ENCODE measurements at places on chromosomes 6 and 20.

GRCh38 chr6:122788663-122789181 is 336 bp upstream of the SMPDL3A start:
- no peak for DNase-seq

DNA sequence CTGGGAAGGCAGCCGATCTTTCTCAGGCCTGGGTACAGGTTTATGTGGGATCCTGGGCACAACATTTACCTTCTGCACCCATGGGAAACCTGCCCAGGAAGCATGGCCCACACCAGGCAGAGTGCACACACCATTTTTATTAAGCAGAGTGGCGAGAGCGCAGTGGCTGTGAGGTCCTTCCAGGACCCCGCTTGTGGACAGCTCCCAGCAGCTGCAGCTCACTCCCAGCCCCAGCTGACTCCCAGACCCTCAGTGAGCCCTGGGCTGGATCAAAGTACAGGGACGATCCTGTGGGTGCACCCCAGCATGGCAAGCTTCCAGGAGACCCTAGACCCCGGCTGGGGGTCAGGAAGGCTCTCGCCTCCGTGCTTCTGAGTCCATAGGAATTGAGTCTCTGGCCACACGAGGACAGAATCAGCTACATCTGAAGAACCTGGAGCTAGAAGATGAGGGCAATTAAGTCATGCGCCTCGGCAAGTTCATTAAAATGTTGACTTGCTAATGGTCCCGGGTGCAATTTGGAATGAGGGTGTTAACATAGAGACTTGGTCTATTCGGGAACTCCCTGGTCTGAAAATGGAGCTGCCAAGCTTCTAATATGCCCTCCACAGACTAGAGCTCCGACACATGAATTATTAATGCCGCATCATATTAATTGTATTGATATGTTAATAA is 65.4 kb upstream of the SLCO4A1 start:
- DNase-seq = no peak

DNA sequence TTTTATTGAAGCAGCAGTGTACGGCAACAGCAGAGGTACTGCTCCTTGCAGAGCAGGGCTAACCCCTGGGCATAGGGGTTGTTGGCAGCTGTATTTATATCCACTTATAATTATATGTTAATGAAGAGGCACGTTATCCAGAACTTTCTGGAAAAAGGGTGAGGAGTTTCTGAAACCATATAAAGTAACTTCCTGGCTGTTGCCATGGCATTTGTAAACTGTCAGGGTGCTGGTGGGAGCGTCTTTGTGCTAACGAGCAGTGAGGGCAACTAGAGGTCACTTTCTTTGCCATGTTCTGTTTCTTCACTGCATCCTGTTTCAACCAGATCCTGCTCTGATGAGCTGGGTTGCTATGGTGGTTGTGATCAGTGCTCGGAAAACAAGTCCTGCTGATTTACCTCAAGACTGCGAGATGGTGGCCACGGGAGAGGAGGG is 11.1 kb upstream of the ARFGEF2 start:
- DNase-seq = no peak

- DNase-seq = no peak
These were observed 7.3 kb upstream of the ITPR3 start for GRCh38 chr6:33613795-33614168.

- DNase-seq = no peak
These were observed 1.0 kb upstream of the TGM6 start for GRCh38 chr20:2379511-2380229.

DNA sequence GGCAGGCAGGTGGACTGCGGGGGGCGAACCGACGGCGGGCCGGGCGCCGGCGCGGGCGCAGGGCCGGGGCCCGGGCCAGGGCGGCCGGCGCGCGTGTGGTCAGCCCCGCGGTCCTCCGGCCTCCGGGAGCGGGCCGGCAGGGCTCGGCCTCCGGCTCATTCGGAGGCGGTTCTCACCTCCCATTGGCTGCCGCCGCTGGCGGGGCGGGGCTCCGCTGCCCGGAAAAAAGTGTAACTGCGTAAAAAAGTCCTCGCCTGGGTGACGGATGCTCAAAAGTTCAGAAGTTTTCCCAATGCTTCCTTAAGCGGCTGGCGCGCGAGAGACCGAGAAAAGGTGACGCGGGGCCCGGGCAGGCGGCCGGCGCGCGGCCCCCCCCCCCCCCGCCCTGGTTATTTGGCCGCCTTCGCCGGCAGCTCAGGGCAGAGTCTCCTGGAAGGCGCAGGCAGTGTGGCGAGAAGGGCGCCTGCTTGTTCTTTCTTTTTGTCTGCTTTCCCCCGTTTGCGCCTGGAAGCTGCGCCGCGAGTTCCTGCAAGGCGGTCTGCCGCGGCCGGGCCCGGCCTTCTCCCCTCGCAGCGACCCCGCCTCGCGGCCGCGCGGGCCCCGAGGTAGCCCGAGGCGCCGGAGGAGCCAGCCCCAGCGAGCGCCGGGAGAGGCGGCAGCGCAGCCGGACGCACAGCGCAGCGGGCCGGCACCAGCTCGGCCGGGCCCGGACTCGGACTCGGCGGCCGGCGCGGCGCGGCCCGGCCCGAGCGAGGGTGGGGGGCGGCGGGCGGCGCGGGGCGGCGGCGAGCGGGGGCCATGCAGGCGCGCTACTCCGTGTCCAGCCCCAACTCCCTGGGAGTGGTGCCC is at the start of gene FOXC1:
Gene FOXC1 (plus strand): TSS at position 268 of the 849 bp plus-strand sequence. CDS start 531 bp downstream, at position 799.
- peak; percentile 63 for DNase-seq

DNA sequence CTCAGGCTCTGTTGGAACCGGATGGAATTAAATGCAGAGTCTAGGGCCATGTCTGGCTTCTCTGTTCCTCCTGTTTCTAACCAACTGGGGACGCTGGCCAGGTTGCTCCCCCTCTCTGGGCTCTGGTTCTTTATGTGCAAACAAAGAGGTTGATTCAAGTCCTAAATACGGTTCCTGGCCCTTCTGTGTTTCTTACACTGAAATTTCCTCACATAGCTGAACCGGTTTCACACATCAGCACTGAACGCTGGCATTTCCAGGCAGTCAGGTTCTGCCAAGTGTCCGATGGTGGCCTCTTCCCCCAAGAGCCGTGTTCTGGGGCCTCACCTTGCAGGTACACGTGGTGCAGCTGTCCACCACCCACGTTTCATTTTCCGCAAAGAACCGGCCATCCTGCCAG is 13.5 kb downstream of the THBS2 start:
- no peak for DNase-seq

DNA sequence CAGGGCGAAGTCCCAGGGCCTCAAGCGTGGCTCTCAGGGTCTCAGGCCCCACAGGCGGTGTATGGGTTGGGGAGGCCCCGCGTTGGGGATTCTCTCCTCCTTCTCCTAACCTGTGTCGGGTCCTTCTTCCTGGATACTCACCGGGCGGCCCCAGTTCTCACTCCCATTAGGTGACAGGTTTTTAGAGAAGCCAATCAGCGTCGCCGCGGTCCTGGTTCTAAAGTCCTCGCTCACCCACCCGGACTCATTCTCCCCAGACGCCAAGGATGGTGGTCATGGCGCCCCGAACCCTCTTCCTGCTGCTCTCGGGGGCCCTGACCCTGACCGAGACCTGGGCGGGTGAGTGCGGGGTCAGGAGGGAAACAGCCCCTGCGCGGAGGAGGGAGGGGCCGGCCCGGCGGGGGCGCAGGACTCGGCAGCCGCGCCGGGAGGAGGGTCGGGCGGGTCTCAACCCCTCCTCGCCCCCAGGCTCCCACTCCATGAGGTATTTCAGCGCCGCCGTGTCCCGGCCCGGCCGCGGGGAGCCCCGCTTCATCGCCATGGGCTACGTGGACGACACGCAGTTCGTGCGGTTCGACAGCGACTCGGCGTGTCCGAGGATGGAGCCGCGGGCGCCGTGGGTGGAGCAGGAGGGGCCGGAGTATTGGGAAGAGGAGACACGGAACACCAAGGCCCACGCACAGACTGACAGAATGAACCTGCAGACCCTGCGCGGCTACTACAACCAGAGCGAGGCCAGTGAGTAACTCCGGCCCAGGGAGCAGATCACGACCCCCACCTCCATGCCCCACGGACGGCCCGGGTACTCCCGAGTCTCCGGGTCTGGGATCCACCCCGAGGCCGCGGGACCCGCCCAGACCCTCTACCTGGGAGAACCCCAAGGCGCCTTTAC is at the start of gene HLA-G:
Gene HLA-G (plus strand): TSS at position 247 of the 892 bp plus-strand sequence. CDS start 20 bp downstream, at position 267.
- DNase-seq = no peak

- no peak for DNase-seq
These were observed 6.6 kb downstream of the HTR1B start for GRCh38 chr6:77456531-77457248.

DNA sequence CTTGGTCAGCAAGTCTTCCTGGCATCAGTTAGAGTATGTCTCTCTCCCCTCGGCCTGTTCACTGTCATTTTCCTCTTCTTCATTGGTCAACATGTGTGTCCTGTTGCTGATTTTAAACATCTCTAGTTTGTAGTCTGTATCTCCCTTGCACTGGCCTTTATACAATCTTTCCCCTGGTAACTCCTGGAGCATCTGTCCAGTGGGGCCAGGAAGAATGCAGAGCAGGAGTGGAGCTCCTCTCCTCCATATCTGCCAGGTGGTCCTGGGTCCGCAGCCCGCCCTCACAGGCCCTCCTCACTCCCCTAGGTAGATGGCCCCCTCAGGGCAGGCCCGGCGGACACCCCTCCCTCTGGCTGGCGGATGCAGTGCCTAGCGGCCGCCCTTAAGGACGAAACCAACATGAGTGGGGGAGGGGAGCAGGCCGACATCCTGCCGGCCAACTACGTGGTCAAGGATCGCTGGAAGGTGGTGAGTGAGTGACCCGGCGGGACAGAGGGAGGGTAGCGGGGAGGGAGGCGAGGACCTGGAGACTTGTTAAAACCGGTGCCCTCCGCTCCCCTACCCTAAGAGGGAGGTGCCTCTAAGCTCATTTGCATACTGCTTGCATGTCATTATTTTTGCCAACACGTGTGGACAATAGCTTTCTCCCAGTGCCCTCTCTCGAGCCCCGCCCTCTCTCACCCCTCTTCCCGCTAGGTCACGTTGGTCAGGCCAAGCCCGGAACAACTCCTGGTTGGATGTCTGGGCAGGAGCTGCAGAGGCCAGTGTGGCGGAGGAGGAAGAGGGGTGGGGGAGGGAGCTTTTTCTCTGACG is 3.2 kb downstream of the TTBK1 start:
- peak; percentile 53 for DNase-seq

DNA sequence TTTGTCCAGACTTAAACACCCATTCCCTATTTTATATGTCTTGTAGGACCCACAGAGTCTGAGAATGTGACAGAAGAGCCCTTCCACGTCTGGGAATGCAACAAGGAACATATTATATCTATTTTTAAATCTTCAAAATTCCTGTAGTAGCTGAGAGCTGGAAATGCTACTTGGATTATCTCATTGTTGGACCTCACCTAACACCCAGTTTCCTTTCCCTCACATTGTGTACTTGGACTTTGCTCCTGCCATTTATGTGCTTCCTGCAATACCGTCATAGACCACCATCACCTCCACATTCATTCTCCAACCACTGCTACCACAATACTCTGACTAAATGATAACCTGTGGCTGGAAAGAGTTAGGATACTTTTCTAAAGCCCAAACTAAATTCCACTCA is 335.4 kb downstream of the COL12A1 start:
- no peak for DNase-seq

DNA sequence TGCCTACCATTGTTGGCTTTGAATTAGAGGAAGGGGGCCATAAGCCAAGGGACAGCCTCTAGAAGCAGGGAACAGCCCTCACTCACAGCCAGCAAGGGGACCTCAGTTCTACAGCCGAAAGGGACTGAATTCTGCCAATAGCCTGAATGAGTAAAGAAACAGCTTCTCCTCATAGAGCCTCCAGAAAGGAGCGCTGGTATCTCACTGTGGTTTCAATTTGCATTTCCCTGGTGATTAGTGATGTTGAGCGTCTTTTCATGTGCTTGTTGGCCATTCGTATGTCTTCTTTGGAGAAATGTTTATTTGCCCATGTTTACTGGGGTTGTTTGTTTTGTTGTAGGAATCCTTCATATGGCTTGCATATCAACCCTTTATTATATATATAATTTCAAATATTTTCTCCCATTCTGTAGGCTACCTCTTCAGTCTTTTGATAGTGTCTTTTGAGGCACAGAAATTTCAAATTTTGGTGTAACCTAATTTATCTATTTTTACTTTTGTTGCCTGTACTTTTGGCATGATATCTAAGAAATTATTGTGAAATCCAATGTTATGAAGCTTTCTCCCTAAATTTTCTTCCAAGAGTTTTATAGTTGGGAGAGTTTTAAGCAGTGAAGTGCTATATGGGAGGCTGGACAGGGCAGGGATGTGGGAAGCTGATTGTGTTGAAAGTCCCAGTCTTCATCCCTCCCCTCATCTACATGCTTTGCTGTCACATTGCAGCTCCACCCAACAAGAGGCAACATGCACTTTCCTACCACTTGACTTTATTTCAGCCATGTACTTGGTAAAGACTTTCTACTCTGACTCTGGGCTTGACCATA is 82.3 kb upstream of the SHLD1 start:
- no peak for DNase-seq

GRCh38 chr6:126643352-126643751 is 303.4 kb downstream of the CENPW start:
- DNase-seq = no peak

- DNase-seq = no peak
These were observed 26.2 kb downstream of the VEGFA start for GRCh38 chr6:43796168-43796567.

DNA sequence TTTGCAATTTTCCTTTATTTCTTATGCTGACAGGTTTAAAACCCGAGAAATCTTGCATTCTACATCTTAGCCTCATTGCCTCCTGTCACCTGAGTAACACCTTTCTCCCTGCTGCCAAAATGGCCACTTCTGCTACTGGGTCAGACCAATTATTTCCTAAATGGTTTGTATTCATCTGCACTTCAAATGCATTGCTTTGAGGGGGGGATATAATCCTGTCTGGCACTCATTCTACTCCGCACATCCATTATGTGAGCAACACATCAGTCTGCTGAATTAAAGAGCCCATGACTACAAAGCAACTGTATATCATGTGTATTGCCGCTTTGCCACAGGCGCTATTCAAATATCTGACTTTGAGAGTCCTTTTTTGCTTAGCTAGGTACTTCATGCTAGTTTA is 141.6 kb upstream of the TSHZ2 start:
- DNase-seq = no peak

DNA sequence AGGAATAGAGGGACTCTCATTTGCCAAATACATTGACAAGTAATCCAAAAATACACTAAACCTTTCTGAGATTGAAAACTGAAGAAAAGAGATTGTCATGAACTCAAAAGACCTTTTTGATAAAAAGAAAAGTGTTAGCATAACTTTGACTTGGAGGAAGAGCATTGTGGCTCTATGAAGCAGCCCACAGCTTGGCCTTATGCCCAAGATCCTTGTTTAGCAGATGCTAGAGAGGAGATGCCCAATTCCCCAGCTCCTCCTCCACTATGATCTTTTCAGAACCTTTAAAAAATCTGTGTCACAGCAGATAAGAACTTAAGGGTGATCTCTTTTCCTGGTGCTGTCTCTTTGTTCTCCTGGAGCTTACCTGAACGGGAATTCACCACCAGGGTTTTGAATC is 35.8 kb upstream of the IGF2R start:
- no peak for DNase-seq

DNA sequence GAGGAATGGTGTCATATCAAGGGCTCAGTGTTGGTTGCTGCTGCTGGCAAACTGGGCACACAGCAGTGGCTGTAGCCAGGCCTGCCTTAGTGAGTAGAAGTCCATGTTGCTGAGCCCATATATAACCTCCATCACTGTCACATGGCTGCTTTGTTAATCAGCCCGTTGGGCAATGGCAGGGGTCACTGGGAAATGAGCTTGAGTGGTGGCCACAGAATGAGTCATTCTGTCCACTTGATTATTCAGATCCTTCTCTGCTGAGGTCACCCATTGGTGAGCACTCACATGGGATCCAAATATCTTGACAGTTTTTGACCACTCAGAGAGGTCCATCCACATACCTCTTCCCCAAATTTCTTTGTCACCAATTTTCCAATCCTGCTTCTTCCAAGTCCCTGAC is 898.9 kb upstream of the EYS start:
- DNase-seq = no peak

GRCh38 chr20:48904566-48905296 is 16.8 kb upstream of the ARFGEF2 start:
- peak; percentile 93 for DNase-seq
